Hepatocyte (in vitro differentiated cells): ENCODE measurements at places on chromosomes 16 and 17.

- DNase-seq = peak; percentile 72
- no peaks in the 10 kb centered on the region for H3K36me3 ChIP-seq
- no peaks in the 10 kb centered on the region for H3K27me3 ChIP-seq
- peaks cover 9% of the 10 kb centered on the region for H3K4me1 ChIP-seq
- H3K27ac ChIP-seq = no peak overlapping the region
- H3K4me3 ChIP-seq = no peak overlapping the region
Observed at GRCh38 chr17:2929881-2930533, 133.4 kb downstream of the OR1D5 start.

GRCh38 chr17:65523853-65524664 lies 37.4 kb downstream of the AXIN2 start:
- no peak for DNase-seq
- peaks cover 10% of the 10 kb centered on the region for H3K4me1 ChIP-seq
- H3K36me3 ChIP-seq = no peaks in the 10 kb centered on the region
- H3K27me3 ChIP-seq = no peaks in the 10 kb centered on the region

DNA sequence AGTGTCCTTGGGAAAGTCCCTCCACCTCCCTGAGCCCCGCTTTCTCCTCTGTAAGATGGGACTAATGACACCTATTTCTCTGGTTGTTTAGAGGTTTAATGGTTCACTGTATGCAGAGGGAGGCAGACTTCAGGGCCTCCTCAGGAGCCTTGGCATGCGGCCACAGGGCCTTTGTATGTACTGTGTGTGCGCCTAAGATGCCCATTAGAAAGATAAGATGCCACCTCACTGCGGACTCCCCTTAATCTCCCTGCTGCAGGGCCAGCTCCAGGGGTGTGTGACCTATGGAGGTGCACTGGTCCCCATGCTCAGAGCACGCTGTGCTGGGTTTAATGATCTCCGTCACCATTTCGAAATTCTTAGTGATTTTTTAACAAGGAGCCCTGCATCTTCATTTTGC lies 59.3 kb downstream of the TMEM235 start:
- H3K27ac ChIP-seq = no peak overlapping the region
- H3K36me3 ChIP-seq = no peaks in the 10 kb centered on the region
- DNase-seq = no peak
- peaks cover 3% of the 10 kb centered on the region for H3K4me1 ChIP-seq
- no peaks in the 10 kb centered on the region for H3K27me3 ChIP-seq

DNA sequence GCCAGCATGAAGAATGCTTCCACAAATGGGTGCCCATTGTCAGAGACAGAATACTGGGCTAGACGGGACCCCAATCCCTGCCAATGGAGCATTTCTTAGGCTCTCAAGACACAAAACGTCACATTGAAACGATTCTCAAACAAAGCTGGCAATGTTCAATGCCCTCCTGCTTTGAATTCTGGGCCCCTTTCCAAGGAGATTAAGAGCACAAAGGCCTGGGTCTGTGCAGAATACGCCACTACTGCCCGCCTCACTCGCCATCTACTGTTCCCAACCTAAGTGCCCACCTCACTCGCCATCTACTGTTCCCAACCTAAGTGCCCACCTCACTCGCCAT lies 9.7 kb downstream of the CFAP20 start:
- no peaks in the 10 kb centered on the region for H3K36me3 ChIP-seq
- H3K27me3 ChIP-seq = no peaks in the 10 kb centered on the region
- no peak overlapping the region for H3K27ac ChIP-seq
- H3K4me1 ChIP-seq = peaks cover 36% of the 10 kb centered on the region
- H3K4me3 ChIP-seq = no peak overlapping the region

DNA sequence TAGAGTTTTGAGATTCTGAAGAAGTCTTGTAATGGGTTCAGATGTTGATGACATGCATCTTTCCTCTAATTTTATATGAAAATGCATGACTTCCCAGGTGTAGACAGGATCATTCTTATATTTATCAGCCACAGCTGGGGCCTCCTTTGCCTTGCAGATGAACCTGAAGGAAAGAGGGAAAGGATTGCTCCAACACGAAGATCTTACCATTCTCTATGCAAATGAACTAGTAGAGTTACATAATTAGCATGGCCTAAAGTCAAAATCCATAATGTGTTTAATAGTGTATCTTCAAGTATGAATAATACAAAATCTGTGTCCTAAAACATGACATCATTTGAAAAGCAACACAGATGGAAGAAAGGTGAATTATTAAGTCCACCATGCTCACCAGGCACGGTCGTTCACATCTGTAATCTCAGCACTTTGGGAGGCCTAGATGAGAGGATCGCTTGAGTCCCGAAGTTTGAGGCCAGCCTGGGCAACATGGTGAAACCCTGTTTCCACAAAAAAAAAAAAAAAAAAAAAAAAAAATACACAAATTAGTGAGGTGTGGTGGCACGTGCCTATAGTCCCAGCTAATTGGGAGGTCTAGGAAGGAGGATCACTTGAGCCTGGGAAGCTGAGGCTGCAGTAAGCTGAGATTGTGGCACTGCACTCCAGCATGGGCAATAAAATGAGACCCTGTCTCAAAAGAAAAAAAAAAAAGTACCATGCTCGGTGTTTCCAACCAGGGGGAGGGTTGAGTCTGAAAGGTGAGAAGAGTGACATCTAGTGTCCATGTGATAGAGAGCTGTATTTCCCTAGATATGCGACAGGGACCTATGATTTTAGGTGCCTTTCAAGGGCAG lies 6.3 kb downstream of the VWA3A start:
- peaks cover 4% of the 10 kb centered on the region for H3K27me3 ChIP-seq
- H3K27ac ChIP-seq = no peak overlapping the region
- H3K4me3 ChIP-seq = no peak overlapping the region

DNA sequence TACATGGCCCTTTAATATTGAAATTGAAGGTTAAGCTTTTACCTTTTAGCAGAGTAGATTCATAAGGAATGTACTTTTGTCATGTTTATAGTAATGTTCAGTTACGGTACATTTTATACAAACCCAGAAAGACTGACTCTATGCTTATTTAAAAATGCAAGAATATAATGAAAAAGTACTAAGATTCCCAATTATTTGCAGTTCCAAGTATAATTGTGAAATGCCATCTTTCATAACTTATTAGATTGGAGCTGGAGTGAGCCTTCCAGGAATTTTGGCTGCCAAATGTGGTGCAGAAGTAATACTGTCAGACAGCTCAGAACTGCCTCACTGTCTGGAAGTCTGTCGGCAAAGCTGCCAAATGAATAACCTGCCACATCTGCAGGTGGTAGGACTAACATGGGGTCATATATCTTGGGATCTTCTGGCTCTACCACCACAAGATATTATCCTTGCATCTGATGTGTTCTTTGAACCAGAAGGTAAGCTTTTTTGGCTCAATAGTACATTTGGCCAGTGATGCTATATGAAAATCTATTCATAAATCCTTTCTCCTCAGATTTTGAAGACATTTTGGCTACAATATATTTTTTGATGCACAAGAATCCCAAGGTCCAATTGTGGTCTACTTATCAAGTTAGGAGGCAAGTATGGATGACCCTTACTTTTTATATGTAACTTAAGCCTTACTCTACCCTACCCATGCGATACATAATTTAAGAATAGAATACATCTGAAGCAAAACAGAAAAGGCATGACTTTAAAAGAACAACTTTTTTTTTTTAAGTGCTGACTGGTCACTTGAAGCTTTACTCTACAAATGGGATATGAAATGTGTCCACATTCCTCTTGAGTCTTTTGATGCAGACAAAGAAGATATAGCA lies 4.2 kb downstream of the SRSF2 start:
- no peaks in the 10 kb centered on the region for H3K27me3 ChIP-seq
- no peak overlapping the region for H3K27ac ChIP-seq
- no peak for DNase-seq
- H3K36me3 ChIP-seq = no peaks in the 10 kb centered on the region
- H3K4me1 ChIP-seq = peaks cover 14% of the 10 kb centered on the region
- no peak overlapping the region for H3K4me3 ChIP-seq

DNA sequence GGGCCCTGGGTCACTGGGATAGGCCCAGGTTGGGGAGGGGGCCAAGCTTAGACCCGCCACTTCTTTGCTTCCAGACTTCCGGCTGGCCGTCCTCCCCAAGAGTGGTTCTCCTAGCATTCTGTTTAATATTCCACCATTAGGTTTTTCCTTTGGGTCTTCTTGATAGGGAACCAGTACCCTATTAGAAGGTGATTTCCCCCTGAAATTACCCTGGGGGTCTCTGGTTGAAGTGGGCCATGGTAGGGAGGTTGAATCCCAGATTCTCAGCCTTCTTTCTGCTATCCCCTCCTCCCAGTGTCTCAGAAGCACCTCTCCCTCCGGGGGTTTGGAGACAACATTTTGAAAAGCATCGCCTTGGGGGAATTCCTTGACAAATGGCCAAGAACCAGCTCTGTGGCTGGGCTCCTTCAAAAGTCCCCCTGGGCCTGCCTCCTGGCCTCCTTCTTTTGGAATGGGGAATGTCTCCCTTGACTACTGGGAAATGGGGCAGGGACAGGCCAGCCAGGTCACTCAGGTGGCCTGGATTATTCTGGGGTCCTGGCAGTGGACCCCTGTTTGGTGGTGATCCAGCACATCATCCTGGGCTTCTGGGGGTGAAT lies 5.7 kb downstream of the LASP1 start:
- H3K27me3 ChIP-seq = no peaks in the 10 kb centered on the region
- H3K4me1 ChIP-seq = peaks cover 74% of the 10 kb centered on the region
- no peaks in the 10 kb centered on the region for H3K36me3 ChIP-seq
- H3K4me3 ChIP-seq = no peak overlapping the region
